ENCODE measurements at places on chromosomes 3 and 15.

DNA sequence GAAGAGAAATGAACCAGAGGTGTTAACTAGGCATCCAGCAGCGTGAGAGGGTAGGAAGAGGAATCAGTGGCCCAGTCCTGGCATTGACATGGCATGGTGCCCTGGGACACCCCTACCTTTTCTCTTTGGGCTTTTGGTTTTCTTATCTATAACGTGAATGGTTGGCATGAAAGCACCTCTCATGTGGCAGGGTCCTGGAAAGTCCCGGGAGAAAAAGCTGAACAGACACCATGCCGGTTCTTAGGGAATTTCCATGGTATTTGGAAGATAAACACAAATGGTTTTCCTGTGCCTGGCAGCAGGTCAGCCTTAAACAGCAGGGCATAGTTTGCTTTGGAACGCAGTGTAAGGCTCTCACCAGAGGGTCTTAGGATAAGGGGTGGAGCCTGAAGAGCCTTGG is 15.4 kb downstream of the ARNT2 start:
- no peak for DNase-seq

DNA sequence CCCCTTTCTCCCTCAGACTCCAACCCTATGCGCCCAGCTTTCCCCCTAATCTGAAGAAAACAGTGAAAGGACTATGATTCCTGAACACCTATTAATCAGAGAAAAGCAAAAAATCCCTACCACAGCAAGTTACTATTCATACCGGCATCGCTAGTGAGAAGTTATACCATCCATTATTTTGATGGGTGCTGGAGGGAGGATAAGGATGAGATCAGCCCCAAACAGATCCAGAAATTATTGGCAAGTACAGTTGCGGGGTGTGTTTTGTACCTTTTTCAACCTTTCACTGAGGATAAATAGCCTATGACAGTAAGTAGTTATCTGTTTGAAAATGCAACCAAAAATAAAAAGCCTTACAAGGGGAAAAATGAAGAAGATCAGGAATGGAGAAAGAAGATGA is 59.9 kb upstream of the ADAMTS9 start:
- DNase-seq = no peak

- DNase-seq = no peak
These were observed 15.6 kb downstream of the FBXW12 start for GRCh38 chr3:48387634-48388033.

GRCh38 chr15:41605566-41605965 is 46.6 kb downstream of the TYRO3 start:
- no peak for DNase-seq
